ENCODE measurements at places on chromosomes 1 and 21.

DNA sequence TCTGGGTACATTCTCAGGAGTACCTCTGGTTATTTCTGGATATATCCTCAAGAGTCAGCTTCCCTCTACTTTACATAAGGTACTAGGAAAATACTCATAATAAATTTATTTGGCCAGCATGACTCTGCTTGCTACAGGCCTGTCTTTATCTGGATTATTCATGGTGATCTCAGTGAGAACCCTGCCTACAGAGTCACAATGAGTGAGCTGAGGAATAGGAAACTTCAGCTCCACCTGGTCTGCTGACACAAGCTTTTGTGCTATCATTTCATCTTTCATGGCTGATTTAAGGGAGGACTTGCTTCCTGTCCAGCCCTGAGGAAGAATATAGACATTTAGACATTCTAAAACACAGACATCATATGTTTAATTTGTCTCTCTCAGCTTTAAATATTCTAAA, 19.5 kb upstream of the SUCO start:
- DNase-seq: no peak

DNA sequence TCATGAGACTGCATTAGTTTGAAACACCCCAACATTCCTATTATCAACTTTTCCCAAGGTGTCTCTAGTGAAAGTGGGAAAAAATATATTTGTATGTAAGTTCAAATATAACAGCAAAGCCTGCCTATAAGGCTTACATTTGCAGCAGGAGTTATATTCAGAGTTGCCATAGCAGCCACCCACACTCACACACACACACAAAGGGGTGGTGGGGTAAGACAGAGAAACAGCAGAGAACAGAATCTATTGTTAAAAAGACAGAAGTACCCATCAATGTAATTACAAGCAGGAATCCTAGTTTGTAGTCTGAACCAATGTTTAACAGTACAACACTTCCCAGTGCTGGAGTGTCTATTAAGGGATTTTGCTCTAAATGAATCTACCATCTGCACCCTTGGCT, 55.0 kb downstream of the PLPPR5 start:
- DNase-seq: no peak

- no peak for DNase-seq
These were observed 43.0 kb upstream of the RAB3GAP2 start for GRCh38 chr1:220315070-220315839.

DNA sequence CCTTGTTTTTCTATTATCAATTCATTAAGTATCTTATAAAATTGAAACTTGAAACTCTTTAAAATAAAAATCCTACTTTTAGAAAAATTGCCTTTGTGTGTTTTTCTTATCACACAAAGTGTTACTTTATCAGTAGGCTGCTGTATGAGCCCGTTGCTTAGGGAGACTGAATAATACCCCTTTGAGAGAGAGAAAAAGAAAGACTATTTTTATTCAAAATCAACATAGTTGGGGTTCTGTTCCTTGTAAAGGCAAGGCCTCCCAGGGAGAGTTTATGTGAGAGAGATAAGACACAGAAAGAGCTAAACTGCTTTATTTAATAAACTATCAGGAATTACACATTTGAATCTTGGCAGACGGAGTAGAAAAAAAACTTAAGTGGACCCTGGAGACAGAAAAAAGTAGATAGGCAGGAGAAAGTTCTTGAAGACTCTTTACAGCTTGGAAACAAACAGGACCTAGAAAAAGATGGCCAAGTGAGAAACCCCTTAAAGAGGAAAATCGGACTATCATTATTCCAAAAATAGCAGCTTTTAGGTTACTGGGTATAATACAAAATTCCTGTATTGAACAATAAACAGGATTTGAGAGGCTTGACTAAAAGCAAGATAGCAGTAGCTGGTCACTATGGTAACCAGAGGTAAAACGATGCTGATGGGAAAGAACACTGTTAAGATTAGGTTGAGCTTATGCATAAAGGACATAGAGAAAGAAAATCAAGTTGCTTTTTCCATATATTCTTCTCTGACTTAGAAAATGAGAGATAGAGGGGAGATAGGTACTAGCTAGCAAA, 170.9 kb downstream of the LRRC7 start:
- DNase-seq: no peak

DNA sequence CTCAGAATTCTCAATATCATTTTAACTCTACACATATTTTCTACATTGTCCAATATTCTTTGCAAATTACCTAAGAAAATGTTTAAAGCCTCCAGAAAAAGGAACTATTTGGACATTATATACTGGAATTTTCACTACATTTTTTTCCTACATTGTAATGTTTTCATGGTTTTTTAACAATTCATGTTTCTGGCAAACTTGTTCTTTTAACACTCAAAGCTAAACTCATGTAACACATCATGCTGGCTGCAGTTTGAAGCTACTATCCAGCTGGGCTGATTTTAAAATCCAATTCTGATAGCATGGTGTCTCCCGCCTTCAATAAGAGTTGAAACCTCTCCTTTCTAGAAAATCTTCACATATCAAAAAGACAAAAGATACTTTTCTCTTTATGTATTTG, 52.0 kb downstream of the TGFBR3 start:
- no peak for DNase-seq

GRCh38 chr1:228373681-228374571, 32.7 kb downstream of the TRIM11 start:
- no peak for DNase-seq

- DNase-seq: no peak
These were observed at the start of gene BNIPL for GRCh38 chr1:151036356-151036755. BNIPL (plus strand) TSS chr1:151036586; CDS start chr1:151036726, 140 bp downstream.

- DNase-seq: no peak
These were observed 349.1 kb downstream of the DPYD start for GRCh38 chr1:97571760-97572159.

DNA sequence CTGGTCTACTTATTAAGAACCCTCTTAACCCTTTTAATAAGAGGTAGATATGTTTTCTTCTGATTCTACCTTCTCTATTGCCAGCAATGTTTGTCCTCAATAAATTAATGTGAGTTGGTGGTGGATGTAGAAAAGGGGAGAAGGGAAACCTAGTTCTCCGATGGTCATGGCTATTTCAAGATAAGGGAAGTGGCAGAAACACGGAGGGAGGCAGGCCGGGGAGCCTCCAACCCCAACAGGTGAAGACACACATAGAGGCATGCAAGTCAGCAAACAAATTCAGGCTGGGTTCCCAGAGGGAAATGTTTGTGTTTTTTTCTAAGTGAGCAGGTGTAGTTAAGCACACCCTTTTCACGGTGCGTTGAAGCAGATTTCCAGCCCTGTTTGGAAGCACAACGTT, 31.0 kb upstream of the CLDN14 start:
- DNase-seq: no peak

DNA sequence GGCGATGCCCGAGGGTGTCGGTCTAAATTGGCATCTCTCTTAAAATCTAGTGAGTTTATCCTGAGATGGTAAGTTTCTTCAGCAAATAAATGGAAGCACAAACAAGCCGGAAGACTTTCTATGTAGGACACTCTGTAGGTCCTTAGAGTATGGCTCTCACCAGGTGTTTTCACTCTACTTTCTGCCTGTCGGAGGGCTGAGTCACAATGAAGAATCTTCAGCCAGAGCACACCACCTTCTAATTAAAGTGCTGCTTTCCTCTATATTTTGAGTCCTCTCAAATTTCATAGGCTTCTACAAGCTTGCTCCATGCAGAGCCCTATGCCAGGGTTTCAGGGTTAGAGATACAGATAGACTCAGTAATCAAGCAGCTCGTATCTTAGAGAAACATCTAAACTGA, 27.1 kb downstream of the KCNK1 start:
- DNase-seq: no peak

GRCh38 chr1:240800291-240800690, 188.3 kb upstream of the GREM2 start:
- no peak for DNase-seq

GRCh38 chr1:115879977-115880376, 39.1 kb upstream of the NHLH2 start:
- DNase-seq: no peak

DNA sequence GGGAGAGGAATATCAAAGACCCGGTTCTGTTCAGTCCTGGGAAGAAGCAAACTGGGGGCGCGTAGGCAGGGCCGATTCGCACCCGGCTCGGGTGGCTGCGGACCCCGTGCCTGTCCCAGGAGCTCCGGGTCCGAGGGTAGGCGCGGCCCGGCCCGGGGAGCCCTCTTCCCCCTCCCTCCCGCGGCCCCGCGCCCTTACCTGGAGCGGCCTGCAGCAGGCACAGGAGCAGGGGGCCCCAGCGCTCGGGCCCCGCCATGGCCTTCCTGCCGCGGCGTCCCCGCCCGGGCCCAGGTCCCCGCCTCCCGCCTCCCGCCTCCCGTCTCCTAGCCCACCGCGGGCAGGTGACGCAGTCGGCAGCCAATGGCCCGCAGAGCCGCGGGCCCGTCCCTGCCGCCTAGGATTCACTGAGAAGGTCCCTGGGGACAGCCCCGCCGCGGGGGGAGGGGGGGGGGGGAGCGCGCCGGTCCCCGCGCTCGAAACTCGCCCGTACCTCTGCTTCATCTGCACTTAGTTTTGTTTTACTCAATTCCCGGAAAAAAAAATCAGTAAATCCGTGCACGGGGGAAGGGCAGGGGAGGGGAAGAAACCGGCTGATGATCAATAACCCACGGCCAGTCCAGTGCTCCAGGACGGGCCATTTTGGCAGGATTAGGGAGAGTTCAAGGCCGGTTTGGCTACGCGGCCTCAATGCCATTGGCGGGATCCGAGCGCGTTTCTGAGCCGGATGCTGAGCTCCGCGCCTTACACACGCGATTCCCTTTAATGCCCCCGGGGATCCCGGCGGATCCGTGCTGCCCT, at the start of gene IFNLR1:
IFNLR1 (minus strand) TSS at position 297 of the 798 bp plus-strand sequence; CDS start at position 256, 41 bp downstream.
- DNase-seq: peak; percentile 59

DNA sequence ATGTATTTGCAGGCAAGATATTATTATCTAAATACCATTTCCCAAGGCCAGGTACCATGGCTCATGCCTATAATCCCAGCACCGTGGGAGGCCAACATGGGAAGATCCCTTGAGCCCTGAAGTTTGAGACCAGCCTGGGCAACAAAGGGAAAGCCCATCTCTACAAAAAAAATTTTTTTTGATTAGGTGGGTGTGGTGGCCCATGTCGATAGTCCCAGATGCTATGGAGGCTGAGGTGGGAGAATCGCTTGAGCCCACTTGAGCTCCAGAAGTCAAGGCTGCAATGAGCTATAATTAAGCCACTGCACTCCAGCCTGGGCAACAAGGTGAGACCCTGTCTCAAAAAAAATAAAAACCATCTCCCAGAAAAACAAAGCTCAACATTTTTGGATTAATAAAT, 2.2 kb downstream of the STMN1 start:
- no peak for DNase-seq

DNA sequence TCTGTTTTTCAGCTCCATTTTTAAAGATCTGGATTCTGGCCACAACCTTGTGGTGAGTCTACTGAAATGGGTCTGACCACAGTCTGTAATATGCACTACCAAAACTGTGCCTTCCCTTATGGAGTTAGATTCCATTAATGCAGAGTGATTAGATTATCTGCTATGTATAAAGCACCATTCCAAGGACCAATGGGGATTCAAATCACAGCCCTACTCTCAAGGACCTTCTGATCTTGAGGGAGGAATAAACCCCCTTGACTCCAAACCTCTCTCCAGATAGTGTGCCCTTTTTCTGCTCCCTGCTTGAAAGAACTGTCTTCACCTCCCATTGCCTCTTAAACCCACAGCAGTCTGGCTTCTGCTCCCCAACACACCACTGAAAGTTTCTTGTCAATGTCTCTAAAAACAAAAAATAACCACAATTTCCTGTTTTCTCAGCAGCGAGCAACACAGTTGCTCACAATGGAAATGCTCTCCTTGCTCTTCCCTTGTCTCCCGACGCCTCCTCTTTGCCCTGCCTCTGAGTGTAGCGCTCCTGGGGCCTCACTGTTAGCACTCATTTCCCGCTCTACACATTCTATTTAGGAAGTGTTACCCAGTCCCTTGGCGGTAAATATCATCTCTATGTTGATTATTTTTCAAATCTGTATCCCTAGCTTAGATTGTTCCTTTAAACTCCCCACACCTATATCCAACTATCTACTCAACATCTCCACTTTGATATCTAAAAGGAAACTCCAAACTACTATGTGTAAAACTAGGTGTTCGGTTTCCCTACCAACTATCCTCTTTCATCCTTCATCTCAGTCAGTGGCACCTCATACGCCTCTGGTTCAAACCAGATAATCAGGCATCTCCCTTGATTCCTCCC, 13.6 kb downstream of the PCNX2 start:
- DNase-seq: no peak

DNA sequence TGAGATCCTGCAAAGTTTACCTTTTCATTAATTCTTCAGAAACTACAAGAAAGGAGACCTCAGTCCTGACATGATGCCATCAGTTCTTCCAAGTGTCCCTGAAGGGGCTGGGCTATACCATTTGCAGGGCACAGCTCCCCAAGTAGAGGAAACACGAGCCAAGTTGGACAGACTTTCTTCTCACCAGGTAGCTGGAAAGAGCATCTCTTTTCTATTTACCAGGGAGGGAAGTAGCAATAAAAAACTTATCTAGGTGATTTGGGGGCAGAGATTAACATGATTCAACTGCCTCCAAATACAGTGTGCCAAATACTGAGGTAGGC, 103.9 kb upstream of the KCND3 start:
- no peak for DNase-seq

DNA sequence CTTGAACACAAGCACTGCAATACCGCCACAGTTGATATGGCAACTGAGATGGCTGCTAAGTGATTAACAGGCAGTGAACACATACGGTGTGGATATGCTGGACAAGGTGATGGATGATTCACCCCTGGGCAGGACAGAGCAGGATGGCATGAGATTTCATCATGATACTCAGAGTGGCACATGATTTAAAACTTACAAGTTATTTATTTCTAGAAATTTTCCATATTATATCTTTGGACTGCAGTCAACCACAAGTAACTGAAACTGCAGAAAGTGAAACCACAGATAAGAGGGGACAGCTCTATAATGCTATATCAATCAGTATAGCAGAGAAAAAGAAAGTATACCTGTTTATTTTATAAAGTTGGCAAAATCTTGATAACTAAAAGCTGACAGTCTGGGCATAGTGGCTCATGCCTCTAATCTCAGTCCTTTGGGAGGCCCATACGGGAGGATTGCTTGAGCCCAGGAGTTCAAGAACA, 47.9 kb downstream of the PHACTR4 start:
- DNase-seq: no peak

- DNase-seq: no peak
These were observed 171.5 kb upstream of the HMCN1 start for GRCh38 chr1:185562461-185563359.

- DNase-seq: no peak
These were observed 173.5 kb downstream of the DISC1 start for GRCh38 chr1:231800108-231800507.

- no peak for DNase-seq
These were observed 1366.0 kb downstream of the NCAM2 start for GRCh38 chr21:22364163-22364562.

- DNase-seq: no peak
These were observed 29.9 kb downstream of the MPZL1 start for GRCh38 chr1:167751676-167752075.

- no peak for DNase-seq
These were observed 301.4 kb upstream of the ADAMTS5 start for GRCh38 chr21:27268290-27268689.

GRCh38 chr1:117061986-117062415, 1.9 kb downstream of the TTF2 start:
- no peak for DNase-seq

- DNase-seq: peak; percentile 64
These were observed 2.5 kb upstream of the METTL25B start for GRCh38 chr1:156725683-156726280.

All from activated T-cell treated with anti-CD3 and anti-CD28 coated beads for 4 hours (primary cell).